GM18507 (cell line): ENCODE measurements at places on chromosomes 3 and 15.

- no peak for DNase-seq
Measured at GRCh38 chr3:175743733-175744400, 884.7 kb downstream of the NAALADL2 start.

- DNase-seq = no peak
Measured at GRCh38 chr3:24773798-24774197, 279.1 kb upstream of the THRB start.

DNA sequence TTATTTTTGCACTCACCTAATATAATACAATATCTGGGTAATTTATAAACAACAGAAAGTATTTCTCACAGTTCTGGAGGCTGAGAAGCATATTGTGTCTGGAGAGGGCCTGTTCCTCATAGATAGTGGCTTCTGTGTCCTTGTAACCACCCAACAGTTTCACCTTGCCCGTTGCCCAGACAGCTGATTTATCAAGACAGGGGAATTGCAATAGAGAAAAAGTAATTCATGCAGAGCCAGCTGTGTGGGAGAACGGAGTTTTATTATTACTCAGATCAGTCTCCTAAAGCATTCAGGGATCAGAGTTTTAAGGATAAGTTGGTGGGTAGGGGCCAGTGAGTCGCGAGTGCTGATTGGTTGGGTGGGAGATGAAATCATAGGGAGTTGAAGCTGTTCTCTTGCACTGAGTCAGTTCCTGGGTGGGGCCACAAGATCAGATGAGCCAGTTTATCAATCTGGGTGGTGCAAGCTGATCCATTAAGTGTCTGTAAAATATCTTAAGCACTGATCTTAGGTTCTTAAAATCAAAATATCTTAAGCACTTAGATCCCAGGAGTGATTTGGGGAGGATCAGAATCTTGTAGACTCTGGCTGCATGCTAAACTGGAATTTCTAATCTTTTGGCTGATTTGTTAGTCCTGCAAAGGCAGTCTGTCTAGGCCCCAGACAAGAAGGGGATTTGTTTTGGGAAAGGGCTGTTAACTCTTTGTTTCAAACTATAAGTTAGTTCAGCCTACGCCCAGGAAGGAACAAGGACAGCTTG lies 33.9 kb upstream of the C15orf39 start:
- DNase-seq = no peak

DNA sequence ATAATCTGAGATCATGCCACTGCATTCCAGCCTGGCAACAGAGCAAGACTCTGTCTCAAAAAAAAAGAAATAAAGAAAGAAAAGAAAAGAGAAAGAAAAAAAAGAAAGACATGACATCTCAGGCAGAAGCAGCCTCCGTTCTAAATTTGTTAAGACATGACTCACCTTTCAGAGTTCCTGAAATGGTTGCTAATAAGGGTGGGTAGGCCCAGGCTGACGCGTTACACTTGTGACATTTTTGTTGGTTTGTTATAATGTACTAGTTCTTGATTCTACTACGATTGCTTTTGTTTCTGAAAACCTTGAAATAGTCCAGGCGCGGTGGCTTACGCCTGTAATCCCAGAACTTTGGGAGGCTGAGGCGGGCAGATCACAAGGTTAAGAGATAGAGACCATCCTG lies 21.0 kb downstream of the SLC25A20 start:
- no peak for DNase-seq

DNA sequence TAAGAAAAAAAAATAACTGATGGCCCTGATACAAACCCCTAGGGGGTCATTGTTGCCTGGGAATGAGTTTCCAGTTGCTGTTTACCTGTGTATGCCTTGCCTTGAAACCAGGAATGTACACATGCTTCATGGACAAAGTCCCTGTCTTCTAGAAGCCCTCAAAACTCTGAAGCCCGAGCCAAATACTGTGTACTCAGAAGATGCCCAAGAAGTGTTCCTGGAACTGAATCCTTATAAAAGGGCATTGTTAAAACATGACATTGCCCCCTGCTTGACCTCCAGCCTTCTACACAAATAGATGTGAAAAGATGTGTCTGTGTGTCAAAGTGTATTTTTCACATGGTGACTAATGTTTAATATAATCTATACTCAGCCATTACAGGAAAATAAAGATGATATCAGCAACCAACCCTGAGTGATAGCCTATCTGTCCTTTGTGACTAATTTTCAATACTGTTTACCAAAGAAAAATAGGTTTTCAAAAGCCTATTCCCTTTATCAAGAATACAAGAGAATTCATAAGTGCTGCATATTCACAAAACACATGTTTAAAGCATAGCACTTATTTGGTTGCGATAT lies 325.9 kb downstream of the MECOM start:
- no peak for DNase-seq

GRCh38 chr3:183688874-183689273 lies 8.7 kb upstream of the YEATS2 start:
- DNase-seq = no peak

DNA sequence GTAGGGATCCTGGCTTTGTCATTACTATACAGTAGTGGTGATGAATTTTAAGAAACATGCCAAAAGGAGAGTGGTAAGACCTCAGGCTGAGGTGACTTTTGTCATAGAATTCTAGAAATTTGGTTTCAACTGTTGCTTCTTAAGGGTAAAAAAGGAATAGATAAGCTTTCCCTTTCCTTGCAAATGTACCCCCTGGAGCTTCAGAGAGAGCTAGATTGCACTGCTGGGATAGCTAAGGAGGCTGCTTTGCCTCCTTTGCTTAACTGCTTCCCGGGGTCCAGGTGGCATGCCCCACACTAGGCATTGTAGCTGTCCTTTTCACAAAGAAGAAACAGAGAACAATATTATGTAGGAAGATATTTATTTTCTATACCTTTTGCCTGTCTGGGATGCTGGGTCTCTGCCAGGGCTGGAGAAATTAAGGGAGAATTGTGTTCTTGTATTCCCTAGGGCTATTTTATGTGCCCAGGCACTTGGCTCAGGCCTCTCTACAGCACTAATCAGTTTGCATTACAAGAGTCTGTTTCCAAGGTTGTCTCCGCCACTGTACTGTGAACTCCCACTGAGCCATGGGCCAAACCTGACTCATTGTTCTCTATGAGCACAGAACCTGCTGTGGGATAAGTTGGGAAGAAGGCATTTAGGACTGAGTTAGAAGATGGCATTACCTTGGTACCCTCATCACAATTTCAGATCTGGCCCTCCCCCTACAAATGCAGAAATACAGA lies 460.0 kb downstream of the PDCD6IP start:
- DNase-seq = no peak

- DNase-seq = no peak
Measured at GRCh38 chr15:65066635-65067316, 1.0 kb downstream of the RASL12 start.

DNA sequence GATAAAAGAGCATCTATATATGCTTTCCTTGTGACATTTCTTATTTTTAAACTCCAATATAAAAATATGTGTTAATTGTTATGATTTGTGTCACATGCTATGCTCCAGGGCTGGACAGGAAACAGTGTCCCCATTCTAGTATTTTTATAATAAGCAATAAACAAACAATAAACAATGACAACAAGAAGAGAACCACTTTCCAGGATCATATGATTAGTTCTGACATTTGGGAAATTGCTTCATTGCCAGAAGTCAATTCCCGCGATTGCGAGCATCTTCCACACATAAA lies 260.9 kb downstream of the FHIT start:
- DNase-seq = no peak

DNA sequence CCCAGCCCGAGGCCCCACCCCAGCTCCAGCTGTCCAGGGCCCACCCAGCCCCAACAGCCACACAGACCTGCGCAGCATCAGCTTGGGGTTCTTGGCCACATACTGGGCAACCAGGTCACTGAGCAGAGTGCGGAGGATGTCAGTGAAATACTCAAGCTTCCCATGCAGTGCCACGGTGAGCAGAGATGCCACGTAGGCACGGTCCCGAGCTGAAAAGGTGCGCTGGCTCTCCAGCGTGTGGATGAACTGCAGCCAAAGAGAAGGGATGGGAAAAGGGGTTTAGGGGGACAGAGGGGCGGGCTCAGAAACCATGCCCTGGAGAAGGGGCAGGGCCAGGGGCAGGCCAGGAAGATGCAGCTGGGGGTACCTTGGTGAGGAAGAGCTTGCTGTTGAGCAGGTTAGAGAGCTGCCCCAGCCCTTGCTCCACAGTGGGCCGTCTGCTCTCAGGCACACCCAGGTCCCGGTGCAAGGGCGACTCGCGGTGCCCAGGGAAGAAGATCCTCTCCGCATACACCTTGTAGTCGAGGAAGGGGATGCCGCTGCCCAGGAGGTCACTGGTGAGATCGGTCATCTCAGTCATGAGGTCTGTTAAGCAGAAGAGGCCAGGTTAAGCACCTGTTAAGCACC lies 17.4 kb downstream of the PLXNB1 start:
- DNase-seq = no peak

- DNase-seq = no peak
Measured at GRCh38 chr3:172515130-172515918, 7.9 kb downstream of the TNFSF10 start.

DNA sequence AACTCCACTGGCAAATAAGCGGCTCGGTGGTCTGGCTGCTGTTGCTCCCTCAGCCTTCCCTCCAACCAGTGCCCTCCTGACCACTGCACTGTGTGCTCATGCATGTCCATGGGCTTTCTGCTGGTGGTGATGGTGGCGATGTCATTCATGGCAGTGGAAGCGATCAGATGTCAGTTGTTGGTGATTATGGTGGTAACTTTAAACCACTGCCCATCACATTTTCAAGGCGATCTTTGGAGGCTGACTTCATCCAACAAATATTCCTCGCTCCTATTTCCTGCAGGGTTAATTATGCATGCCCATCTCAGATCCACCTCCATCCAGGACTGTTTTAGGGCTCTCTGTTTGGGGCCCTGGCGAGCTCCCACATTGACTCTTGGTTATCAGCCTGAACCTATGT lies 13.4 kb upstream of the HCN4 start:
- no peak for DNase-seq

DNA sequence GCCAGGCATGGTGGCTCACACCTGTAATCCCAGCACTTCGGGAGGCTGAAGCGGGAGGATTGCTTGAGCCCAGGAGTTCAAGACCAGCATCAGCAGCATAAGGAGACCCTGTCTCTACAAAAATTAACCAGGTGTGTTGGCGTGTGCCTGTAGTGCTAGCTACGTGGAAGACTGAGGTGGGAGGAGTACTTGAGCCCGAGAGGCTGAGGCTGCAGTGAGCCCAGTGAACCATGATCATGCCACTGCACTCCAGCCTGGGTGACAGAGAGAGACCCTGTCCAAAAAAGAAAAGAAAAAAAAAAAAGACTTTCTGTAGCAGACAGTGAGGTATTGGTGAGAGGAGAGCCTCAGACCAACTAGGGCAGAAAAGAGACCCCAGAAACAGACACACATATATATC lies 263.8 kb downstream of the XXYLT1 start:
- no peak for DNase-seq

- DNase-seq = no peak
Measured at GRCh38 chr3:3192286-3192675, 12.8 kb upstream of the CRBN start.

DNA sequence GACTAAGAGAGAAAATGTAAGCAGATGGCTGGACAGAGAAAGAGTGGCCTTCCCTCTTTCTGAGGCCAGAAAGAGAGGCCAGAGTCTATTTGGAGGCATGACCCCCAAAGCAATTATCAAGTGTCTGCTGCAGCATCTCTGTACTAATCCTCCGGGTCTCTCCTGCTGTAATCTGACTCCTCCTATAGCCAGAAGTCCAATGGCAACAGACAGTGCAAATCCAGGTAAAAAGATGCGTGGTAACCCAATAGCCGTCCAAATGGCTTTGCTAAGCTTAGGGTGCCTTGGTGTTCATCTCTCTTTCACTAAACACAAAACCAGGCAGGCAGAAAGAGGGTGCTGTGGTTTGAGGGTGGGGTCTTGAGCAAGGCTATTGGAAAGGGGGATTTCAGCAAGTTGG lies 91.6 kb downstream of the ADCY5 start:
- DNase-seq = no peak
